CD4-positive, alpha-beta T cell (primary cell): ENCODE measurements at places on chromosomes 4 and X.

DNA sequence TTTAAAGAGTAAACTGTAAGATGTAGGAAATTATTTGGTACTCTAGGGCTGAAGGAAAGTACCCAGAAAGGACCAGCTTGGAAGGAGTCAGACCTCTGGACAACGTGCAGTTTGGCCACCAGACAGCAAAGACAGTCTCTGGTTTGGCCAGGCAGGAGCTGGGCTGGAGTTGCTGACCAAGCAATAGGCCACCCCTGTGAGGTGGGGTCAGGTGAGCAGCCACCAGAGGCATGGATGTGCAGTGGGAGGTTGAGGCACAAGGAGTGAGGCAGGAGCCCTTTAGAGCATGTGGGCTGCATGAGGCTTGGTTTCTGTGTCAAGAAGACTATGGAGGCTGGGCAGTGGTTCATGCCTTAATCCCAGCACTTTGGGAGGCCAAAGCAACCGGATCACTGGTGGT, 17.7 kb upstream of the MRFAP1 start:
- DNase-seq = no peak

DNA sequence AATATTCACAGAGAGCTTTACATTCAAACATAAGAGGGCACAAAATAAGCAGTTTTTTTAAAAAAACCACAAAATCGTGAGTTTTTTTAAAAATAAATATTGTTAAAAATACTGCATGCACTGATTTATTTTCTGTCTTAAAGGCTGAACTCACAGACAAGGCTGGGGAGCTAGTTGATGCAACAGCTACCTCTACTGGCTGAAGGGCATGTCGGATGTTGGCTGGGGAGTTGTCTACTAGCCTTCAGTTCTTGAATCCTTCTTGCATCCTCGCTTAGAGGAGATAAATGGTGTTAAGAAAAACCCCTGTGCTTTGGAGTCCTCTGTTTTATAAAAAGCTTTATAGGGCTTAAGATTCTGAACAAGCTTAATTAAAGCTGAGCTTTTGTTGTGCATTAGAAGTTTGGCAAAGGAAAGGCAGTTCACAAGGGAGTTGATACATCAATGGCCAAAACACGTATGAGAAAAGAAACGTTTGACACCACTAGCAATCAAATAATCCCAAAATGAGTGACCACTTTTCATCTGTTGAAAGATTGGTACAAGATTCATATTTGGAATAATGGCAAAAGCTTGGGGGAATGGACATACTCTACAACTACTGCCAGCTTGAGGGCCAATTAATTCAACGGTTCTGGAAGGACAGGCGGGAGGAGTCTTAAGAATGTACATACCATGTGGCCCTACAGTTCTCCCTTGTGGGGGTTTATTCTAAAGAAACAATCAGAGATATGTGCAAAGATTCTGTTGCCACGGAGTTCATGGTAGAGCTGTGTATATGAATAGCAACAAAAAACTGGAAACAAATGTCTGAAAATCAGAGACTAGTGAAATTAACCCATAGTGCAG, 94.7 kb downstream of the SEL1L3 start:
- DNase-seq = no peak

GRCh38 chr4:104210420-104210819, 284.3 kb downstream of the CXXC4 start:
- DNase-seq = no peak

DNA sequence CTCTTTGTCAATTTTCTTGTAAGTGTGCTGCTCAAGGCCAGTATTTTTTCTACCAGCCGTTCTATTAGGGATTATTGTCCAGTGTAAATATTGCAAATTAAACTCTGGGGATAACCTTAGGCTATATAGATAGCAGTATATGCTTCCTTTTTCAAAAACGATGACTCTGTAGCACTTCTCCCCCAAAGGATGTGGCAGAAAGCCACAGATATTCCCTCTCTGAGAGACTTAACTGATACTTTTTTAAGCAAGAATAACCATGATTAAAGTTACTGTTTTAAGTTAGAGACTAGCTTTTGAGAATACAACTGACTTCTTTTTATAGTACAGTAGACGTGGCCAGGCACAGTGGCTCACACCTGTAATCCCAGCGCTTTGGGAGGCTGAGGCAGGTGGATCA, 130.0 kb downstream of the FHIP1A start:
- no peak for DNase-seq

- DNase-seq = no peak
Measured at GRCh38 chr4:168784786-168785461, 225.1 kb downstream of the CBR4 start.

GRCh38 chrX:153818571-153819383, 11.6 kb downstream of the PDZD4 start:
- peak; percentile 78 for DNase-seq

- DNase-seq = no peak
Measured at GRCh38 chrX:143455046-143455445, 62.2 kb downstream of the SPANXN3 start.

- DNase-seq = no peak
Measured at GRCh38 chr4:107890779-107891178, 40.6 kb upstream of the CYP2U1 start.

DNA sequence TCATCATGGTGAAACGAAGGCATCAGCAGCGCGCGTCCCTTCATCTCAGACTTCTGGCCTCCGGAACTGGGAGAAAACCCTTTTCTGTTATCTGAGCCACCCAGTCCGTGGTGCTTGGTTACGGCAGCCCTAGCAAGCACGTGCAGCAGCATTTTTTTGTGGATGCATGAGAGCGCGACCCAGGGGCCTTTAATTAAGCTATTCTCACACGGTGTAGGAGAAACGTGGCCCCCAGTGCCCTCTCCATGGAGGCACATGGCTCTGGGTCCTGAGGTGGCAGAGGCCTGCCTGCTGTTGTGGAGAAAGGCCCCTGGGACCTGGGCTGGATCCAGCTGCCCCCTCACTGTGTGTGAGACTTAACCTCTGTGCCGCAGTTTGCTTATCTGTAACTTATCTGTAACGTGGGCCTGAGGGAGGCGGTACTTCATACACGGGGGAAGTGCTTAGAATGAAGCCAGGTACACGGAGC, 9.5 kb downstream of the CLCN4 start:
- no peak for DNase-seq

DNA sequence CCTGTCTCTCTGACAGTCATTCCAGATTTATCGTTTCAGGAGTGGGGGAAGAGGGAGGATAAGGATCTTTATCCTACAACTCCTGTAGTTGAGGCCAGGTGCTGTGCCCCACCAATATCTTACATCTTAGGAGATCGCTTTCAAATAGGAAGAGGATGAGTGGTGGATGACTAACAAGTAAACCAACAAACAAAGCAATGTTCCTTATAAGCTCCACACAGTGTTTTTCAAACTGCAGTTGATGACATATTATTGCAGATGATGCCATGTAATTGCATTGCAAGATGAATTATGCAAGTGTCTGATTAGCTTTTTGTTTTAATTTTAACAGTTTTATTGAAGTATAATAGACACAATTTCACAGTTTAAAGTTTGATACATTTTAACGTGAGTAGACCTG, 35.8 kb upstream of the TMEM164 start:
- no peak for DNase-seq

DNA sequence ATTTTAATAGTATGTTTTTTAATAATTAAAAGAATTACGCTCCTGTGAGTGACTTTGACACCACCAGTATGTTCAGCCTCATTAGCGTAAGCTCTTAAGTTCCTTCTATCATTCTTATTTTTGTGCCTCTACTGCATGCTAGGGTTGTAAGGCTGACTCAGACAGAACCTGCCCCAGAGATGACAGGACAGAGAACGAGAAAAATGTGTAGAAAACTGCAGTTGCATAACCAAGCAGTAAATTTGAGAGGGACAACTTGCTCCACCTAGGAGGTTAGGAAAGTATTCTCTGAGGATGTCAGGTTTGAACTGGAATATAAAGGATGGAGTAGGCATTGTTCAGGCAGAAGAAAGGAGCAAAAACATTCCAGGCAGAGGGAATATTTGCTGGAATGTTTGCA, 98.7 kb downstream of the NFKB1 start:
- DNase-seq = no peak

- no peak for DNase-seq
Measured at GRCh38 chrX:132413459-132413858, 75.4 kb downstream of the MBNL3 start.

- DNase-seq = no peak
Measured at GRCh38 chr4:3019145-3019846, 55.0 kb downstream of the HTT-AS start.

DNA sequence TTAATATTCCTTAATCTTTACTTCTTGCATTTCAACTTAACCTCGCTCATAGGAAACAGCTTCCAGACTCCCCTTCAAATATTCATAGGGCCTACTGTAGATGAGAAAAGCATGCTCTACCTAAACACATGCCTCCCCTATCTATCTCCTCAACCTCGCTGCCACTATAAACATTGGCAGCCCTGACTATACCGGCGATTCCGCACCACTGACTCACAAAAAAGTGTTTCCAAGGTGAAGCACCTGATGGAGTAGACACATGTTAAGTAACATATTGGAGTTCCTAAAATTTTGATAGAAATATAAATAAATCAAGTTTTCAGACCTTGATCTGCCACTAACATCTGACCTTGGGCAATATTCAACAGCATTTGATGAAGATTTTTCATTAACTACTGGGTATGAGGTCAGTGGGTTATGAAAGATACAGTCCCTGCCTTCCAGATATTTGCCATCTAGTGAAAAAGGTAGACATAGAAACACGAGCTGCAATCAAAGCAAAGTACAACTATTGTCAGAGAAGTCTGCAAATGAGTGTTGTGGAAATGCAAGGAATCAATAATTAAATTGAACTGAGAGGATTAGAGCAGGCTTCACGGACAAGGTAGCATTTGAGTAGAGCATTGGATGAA, 184.2 kb downstream of the MAML3 start:
- DNase-seq = no peak

DNA sequence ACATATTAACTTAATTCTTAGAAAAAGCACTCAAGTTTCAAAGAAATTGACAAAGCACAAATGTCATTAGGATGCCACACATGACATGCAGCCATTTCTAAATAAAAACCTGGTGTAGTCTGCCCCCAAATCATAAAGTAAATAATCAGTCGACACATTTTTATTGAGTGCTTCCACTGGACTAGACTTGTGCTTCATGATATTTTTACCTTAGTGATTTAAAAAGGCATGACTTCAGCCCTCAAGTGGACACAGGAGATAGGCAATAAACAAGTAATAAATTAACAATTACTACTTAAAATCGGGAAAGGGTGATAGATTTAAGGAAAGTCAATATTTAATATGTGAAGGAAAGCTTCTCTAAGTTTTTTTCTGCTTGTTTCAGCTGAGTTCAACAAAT, 7.6 kb downstream of the TRAM1L1 start:
- DNase-seq = no peak

GRCh38 chr4:184361443-184361842, 112.9 kb downstream of the IRF2 start:
- no peak for DNase-seq

DNA sequence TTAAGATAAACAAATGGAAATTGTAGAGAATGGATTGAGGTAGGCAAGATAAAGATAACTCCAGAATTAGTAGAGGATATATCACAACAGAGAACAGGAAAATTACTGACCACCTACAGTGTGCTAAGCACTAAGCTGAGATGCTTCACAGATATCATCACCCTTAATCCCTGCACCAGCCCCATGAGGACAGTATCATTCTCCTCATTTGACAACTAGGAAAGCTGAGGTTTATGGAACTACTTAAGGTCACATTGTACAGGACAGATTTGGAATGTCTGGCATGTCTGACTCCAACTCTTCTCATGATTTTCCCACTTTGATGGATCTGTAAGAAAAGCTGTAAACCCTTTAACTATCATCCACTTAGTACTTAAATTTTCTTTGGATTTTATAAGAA, 95.5 kb downstream of the CASK start:
- DNase-seq = no peak

DNA sequence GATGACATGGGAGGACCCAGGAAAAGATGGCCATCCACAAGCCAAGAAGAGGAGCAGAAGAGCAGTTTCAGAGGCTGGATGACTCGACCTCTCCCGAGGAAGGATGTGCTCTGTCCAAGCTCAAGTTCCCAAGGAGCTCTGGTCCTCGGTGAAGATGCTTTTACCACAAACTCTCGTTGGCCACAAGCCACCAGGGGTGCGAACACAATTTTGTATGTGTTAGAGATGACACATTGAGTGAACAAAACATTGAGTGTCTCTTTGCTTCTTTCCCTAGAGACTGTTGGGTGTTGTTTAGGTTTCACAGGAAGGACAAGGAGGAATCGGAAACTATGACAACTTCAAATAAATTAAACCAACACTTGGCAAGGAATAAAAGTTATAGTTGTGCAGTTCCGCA, 26.3 kb downstream of the FGFBP1 start:
- DNase-seq = no peak

- DNase-seq = no peak
Measured at GRCh38 chrX:31435592-31435991, 363.8 kb upstream of the FTHL17 start.

GRCh38 chrX:65697915-65698796, 30.7 kb downstream of the MSN start:
- DNase-seq = peak; percentile 73

- no peak for DNase-seq
Measured at GRCh38 chr4:101191302-101192098, 155.8 kb downstream of the PPP3CA start.

GRCh38 chr4:150820409-150820808, 194.7 kb downstream of the LRBA start:
- DNase-seq = no peak

- DNase-seq = no peak
Measured at GRCh38 chr4:109746728-109747127, 16.9 kb upstream of the PLA2G12A start.

DNA sequence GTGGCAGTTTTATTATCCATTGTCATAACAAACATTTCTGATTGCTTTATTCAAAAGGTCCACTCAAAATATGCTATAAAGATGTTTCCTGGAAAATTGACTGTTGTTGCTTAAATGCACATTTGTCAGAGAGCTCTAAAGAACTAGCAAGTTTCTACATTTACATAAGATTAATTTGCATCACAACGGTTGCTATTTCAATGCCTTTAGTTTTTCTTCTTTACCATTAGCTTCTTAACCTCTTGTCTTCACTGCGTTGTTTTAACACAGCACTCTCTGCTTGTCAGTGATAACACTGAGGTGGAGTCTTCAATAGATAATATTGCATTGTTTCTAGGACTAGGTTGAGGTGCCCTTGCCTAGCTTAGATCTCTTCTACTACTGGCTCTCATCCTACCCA, 76.7 kb upstream of the GALNT7 start:
- no peak for DNase-seq

GRCh38 chr4:159341522-159341921, 238.6 kb downstream of the RAPGEF2 start:
- no peak for DNase-seq
